ENCODE measurements at places on chromosomes 12 and 14. TPM values are rescaled to one million over a fixed set of nuclear protein-coding genes. Genes with fewer than 3 reads are reported as not detected.

DNA sequence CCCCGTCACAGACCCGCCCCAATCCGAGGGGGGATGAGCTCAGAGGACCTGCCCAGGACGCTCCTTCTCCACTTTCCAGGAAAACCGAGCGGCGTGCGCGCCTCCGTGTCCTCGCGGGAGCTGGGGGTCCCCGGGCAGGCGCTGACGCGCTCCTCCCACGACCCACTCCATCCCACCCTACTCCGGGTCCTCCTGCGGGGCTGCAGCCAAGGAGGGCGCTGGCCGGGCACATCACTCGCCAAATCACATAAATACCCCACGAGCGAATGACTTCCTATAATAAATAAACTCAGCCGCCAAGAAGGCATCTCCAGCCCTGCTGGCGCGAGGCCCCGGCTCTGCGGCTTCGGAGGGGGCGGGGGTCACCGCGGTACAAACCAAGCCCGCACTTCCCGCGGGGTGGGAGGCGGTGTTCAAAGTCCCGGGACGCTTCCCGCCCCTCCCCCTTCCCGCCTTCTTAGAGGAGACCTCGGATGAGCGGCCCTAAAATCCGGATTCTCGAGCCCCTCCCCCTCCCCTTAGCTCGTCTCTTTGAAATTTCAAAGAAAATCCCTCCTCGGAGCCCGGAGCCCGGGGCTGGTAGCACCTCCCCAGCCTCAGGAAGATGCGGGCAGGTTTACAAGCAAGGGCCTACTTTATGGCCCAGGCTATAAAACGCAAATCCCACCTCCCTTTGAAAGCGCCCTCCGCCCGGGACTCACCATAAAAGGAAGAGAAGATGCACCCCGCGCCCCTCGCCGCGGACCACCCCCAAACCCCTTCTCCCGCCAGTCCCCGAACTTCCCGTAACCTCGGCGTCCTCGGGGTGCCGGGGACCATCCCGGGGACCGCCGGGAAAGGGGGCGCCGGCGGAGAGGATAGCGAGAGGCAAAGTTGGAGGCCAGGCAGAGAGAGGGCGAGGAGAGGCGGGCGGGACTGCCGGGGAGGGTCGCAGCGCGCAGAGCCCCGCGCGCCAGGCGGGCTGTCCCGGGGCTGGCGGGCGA lies 712 bp upstream of the FZD10 start:
- no peak overlapping the region for H3K27ac ChIP-seq
- peaks cover 5% of the 10 kb centered on the region for H3K4me1 ChIP-seq
- H3K4me3 ChIP-seq, result peak overlapping the region; percentile 59
- peaks cover 52% of the 10 kb centered on the region for H3K27me3 ChIP-seq
- DNase-seq, result no peak

GRCh38 chr14:59481871-59482540 lies 2.2 kb downstream of the L3HYPDH start:
- peaks cover 28% of the 10 kb centered on the region for H3K4me1 ChIP-seq
- no peak for DNase-seq
- no peaks in the 10 kb centered on the region for H3K36me3 ChIP-seq
- H3K27me3 ChIP-seq, result no peaks in the 10 kb centered on the region

GRCh38 chr14:78566859-78567172 lies 396.6 kb downstream of the NRXN3 start:
- H3K36me3 ChIP-seq, result no peaks in the 10 kb centered on the region
- H3K27me3 ChIP-seq, result peaks cover 32% of the 10 kb centered on the region
- DNase-seq, result no peak

DNA sequence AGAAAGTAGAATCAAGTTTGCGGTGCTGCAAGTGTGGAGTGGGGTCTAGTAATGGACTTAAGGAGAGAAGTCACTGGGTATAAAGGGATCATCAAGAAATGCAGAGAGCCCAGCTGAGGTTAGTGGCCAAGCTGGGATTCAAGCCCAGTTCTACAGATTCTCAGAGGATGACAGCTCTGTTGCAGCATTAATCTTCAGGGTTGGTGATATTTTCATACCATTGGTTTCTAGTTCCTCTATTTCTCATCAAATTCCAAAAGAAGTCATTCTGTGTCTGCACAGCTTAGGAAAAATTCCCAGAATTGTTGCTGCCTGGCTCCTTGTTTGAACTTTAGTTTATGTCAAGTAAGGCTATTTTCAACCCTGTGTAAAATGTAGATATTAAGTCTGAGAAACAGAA lies 169.5 kb upstream of the NTF3 start:
- no peak for DNase-seq
- H3K4me1 ChIP-seq, result peaks cover 3% of the 10 kb centered on the region
- no peaks in the 10 kb centered on the region for H3K36me3 ChIP-seq
- peaks cover 30% of the 10 kb centered on the region for H3K27me3 ChIP-seq
- no peak overlapping the region for H3K4me3 ChIP-seq

Gene FOXA1
- 196 TPM for total RNA-seq

DNA sequence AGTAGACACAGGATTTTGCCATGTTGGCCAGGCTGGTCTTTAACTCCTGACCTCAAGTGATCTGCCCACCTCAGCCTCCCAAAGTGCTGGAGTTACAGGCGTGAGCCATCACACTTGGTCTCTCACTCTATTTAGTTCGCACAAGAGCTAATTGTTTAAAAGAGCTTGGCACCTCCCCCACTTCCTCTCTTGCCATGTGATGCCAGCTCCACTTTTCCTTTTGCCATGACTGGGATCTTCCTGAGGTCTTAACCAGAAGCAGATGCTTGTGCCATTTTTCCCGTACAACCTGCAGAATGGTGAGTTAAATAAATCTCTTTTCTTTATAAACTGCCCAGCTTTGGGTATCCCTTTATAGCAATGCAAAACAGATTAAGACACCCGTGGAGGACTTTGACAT lies 200.1 kb upstream of the FRMD6 start:
- H3K36me3 ChIP-seq, result no peaks in the 10 kb centered on the region
- peaks cover 2% of the 10 kb centered on the region for H3K4me1 ChIP-seq
- DNase-seq, result no peak
- peaks cover 1% of the 10 kb centered on the region for H3K27me3 ChIP-seq

GRCh38 chr12:26727482-26728204 lies 105.4 kb downstream of the ITPR2 start:
- H3K4me1 ChIP-seq, result peaks cover 17% of the 10 kb centered on the region
- peak overlapping the region; percentile 76 for H3K27ac ChIP-seq
- H3K4me3 ChIP-seq, result no peak overlapping the region
- H3K27me3 ChIP-seq, result no peaks in the 10 kb centered on the region

GRCh38 chr12:40011775-40012129 lies 94.1 kb downstream of the SLC2A13 start:
- H3K27ac ChIP-seq, result no peak overlapping the region
- no peaks in the 10 kb centered on the region for H3K27me3 ChIP-seq
- DNase-seq, result no peak
- no peaks in the 10 kb centered on the region for H3K4me1 ChIP-seq
- H3K36me3 ChIP-seq, result peaks cover 6% of the 10 kb centered on the region

Gene RBP5
- total RNA-seq, result 5.8 TPM

DNA sequence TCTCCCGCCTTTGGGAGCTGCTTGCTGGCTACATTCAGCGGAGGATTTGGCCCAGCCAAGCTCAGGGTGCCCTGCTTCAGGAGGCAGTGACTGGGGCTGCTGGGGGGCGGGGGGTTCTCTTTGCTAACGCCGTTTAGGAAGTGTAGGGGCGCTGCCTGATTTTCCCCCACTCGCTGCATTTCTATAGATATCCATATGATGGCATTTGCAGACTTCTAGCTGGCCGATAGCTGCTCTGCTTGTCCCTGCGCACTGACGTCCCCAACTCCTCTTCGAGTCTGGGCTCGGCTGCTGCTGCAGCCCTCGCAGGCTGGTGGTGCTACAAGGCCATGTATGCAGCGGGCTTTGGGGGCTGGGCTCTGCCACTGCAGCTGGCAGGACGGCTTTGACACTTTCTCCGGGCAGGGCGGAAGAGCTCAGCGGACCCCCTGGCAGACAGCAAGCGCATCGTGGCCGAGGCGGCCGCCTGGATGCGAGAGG lies 3.1 kb downstream of the LRFN5 start:
- H3K27me3 ChIP-seq, result peaks cover 70% of the 10 kb centered on the region
- no peaks in the 10 kb centered on the region for H3K36me3 ChIP-seq
- peak; percentile 37 for DNase-seq
- no peak overlapping the region for H3K27ac ChIP-seq
- peak overlapping the region; percentile 66 for H3K4me3 ChIP-seq
- H3K4me1 ChIP-seq, result peaks cover 28% of the 10 kb centered on the region

DNA sequence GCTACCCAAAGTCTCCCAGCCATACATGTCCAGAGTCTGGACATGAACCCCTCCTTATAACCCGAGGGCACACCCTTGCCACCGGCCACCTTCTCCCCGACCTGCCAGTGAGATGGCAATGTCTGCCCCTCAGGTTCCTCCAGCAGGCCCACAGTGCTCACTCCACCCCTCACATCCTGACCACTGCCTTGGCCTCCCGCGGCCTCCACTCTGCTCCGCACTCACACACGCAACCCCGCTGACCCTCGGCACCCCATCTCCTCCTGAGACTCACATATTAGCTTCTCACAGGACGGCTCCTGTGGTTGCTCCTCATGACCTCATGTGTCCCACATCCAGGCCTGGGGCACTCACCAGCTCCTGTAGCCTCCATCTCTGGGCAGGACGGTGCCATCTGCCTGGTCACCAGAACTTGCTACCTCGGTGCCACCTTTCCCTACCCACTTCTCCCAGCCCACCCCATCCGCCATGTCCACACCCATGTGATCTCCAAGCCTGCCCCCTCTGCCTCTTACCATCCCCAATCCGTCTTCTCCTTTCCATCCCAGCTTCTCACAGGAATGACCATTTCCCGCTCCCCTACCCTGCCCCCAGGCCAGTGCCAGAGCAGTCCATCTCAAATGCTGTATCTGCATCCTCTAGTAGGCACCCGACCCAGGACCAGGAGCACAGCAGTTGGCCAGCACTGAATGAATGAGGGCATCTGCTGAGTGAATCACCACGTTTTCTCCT lies 198.6 kb upstream of the DIO3 start:
- no peak overlapping the region for H3K4me3 ChIP-seq
- H3K36me3 ChIP-seq, result no peaks in the 10 kb centered on the region
- peaks cover 7% of the 10 kb centered on the region for H3K4me1 ChIP-seq
- no peak for DNase-seq
- H3K27ac ChIP-seq, result peak overlapping the region; percentile 48
- H3K27me3 ChIP-seq, result peaks cover 39% of the 10 kb centered on the region

Gene ARMH4
- total RNA-seq, result 31.5 TPM

Gene TPH2
- not detected for total RNA-seq

Gene NELL2
- 6.1 TPM for total RNA-seq

- DNase-seq, result no peak
- H3K27me3 ChIP-seq, result peaks cover 6% of the 10 kb centered on the region
- H3K4me1 ChIP-seq, result no peaks in the 10 kb centered on the region
- H3K36me3 ChIP-seq, result no peaks in the 10 kb centered on the region
- no peak overlapping the region for H3K27ac ChIP-seq
- H3K4me3 ChIP-seq, result no peak overlapping the region
Measured at GRCh38 chr14:78248501-78249090, 78.4 kb downstream of the NRXN3 start.

GRCh38 chr12:132103542-132104308 lies 40.4 kb downstream of the DDX51 start:
- no peak overlapping the region for H3K4me3 ChIP-seq
- no peaks in the 10 kb centered on the region for H3K27me3 ChIP-seq
- DNase-seq, result no peak
- H3K36me3 ChIP-seq, result peaks cover 5% of the 10 kb centered on the region
- H3K4me1 ChIP-seq, result peaks cover 3% of the 10 kb centered on the region
- no peak overlapping the region for H3K27ac ChIP-seq

- no peaks in the 10 kb centered on the region for H3K36me3 ChIP-seq
- no peak for DNase-seq
- no peak overlapping the region for H3K4me3 ChIP-seq
- peaks cover 5% of the 10 kb centered on the region for H3K4me1 ChIP-seq
- peak overlapping the region; percentile 35 for H3K27ac ChIP-seq
- no peaks in the 10 kb centered on the region for H3K27me3 ChIP-seq
Measured at GRCh38 chr14:49527221-49527620, 59.0 kb downstream of the RPS29 start.

Gene AQP5
- total RNA-seq, result 1.8 TPM

Gene AICDA
- not detected for total RNA-seq

Gene NYNRIN
- 38.3 TPM for total RNA-seq

GRCh38 chr12:55972042-55972441 lies 1.8 kb upstream of the RAB5B start:
- peaks cover 5% of the 10 kb centered on the region for H3K36me3 ChIP-seq
- no peak overlapping the region for H3K27ac ChIP-seq
- peaks cover 17% of the 10 kb centered on the region for H3K4me1 ChIP-seq

Gene SLC16A7
- 6.5 TPM for total RNA-seq

- H3K27ac ChIP-seq, result no peak overlapping the region
- no peaks in the 10 kb centered on the region for H3K36me3 ChIP-seq
- DNase-seq, result no peak
- H3K4me3 ChIP-seq, result no peak overlapping the region
Measured at GRCh38 chr12:65501093-65501621, 222.7 kb downstream of the MSRB3 start.

- H3K4me3 ChIP-seq, result no peak overlapping the region
- no peaks in the 10 kb centered on the region for H3K27me3 ChIP-seq
- DNase-seq, result no peak
- H3K36me3 ChIP-seq, result peaks cover 9% of the 10 kb centered on the region
Measured at GRCh38 chr12:53414756-53415417, 8.8 kb upstream of the AMHR2 start.

DNA sequence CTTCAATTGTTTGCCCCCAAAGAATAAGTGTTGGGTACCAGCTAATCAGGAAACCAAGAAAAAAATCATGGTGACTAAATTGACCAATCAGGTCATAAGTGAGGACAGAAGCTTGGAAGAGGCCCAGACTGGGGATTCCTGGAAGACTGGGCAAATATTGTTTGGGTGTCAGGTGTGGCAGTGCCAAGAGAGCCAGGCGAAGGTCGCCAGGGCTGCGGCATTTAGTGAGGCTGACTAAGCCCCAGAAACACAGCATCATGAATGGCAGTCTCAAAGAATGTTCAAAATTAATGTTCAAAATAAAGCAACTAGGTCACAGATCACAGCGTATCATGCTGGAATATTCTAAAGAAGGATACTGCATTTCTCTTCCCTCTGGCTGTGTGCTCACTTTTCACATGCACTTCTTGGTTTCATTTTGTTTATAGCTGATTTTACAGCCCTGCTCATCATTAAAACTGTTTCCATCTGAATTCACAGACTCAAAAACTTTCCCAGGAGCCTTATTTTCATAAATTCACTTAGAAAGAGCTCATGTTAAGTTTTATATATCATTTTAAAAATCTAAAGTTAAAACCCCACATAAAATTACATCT lies 85.3 kb upstream of the OVCH1 start:
- peaks cover 4% of the 10 kb centered on the region for H3K36me3 ChIP-seq
- no peaks in the 10 kb centered on the region for H3K27me3 ChIP-seq
- peaks cover 1% of the 10 kb centered on the region for H3K4me1 ChIP-seq
- no peak overlapping the region for H3K27ac ChIP-seq

Gene TROAP
- 44.7 TPM for total RNA-seq

Measured in progenitor cell of endocrine pancreas (in vitro differentiated cells).